ENCODE measurements at places on chromosomes 4 and X.

DNA sequence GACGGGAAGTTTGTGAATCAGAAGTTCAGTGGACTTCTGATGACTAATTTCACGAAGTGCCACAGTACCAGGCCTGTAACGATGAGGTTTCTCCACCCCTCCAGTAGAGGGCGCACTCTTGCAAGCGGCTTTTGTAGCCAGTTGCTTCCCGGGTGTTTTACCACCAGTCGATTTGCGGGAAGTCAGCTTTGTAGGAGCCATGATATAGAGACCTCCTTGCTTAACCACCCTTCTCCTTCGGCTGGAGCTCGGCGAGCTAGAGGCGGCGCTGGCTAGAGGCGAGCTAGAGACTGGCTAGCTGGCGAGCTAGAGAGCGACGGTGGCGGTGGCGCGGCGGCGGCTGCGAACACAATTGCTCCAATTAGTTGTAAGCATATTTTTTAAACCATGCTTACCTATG is 72.0 kb downstream of the IL1RAPL1 start:
- peak; percentile 4 for DNase-seq

DNA sequence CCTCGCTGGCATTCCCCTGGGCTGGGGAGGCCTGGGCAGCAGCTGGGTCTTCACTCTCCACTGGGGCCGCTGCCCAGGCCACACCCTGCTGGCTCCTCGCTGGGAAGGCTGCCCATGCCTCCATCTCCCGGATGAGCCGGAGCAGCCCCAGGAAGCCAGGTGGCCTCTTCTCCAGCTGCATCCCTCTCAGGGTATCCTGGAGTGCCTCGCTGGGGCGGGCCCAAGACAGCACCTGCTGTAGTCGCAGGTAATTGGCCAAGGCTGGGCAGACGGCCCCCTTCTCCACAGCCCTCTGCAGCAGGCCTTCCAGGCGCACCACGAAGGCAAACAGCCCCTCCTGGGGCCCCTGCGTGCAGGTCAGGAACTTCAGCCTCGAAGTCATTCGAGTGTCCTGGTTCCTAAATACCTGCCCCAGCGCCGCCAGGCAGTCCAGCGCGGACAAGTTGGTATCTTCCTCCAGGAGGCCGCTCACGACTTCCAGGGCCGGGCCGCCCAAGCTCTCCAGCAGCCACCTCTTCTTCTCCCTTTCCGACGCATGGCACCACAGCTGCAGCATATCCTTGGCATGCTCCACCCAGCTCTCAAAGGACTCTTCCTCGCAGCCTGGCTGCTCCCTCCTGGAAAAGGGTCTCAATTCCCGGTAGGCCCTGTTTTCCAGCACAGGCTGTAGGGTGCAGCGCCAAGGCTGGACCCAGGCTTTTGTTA is 3.7 kb downstream of the PNMA6E start:
- DNase-seq = no peak

DNA sequence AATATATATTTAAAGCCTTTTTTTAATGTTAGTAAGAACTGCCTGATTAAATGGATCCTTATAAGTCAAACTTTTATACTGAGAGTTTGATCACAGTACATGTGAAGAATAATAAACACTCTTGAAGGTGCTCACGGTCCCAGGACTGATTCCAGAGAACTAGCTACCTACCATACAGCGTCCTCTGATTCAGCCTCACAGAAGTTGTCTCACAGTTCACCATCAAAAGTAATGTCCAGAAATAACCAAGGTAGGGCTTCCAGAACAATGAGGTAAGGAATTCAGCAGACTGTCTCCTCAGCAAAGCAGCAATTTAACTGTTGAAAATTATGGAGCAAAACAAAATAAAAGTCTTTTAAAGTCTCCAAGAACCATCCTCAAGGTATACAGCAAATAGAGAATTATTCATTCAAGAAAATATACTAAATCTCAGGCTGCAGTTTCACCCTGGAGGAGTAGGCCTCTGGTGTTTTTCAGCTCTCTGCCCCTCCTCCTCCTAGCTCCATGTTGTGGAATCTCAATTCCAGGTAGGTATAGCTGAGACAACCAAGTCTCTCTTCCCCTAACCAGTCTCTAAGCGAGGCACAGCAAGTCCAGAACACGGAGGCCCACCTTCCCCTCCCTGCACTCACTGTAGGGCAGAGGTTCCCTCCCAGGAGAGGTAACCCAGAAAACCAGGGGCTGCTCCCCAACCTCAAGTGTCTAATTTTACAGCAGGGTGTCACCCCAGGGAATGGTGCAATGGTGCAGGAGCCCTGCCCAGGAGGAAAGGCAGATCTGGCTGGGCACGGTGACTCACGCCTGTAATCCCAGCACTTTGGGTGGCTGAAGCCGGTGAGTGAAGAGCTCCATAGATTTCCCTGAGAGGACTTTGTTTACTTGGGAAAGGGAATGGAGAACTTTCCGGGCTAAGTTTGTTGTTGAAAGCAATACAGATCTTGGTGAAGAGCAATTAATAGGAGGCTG is 28.6 kb downstream of the FAM241A start:
- no peak for DNase-seq

DNA sequence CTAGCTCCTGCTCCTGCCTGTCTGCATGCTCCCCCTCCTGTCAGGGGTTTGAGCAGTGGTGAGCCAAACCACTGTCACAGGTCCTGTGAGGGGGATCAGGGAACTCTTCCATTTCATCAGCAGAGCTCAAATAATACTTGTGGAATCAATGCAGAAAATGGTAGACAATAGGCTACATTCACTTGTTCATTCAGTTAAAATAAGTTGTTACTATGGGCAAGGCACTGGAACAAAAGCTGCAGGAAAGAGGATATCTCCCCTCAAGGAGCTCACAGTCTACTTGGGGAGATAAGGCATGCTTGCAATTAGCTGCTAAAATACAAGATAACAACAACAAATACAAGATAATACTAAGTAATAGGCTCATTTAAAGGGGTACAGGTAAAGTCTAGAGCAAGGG is 117.1 kb downstream of the GPC3 start:
- no peak for DNase-seq

DNA sequence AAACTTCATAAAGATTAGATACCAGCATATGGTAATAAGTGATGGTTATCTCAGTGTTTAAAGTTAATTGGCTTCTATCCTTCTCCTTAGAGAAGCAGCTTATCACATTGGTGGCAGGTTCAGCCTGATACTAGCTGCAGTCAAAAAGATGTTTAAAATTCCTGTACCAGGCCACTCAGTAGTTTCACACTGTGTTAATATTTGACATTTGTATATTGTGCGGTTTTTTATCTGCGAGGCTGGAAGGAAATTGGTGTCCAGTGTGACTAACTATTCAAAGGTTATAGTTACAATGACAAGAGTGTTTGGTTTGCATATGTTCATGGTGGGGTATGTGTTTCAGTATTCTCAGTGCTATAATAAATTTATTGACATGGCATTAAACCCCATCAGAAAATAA is 27.5 kb upstream of the TBC1D8B start:
- DNase-seq = no peak

DNA sequence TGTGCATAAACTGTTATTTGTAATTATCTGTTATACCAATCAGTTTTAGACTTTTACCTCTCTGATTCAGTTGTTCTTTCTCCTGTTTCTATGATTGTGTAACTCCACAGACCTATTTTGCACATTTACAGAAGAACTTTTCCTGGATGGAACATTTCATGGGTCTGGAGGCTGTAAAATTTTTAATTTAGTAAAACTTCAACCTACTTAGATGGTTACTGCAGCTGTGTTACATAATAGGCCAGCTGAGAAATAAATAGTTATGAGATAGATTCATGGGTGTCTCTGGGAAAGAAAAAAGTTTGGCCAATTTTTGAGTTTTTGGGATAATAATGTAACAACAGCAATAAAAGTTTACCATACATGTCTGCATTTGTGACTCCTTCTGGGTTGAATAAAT is 253.5 kb downstream of the ARHGAP24 start:
- DNase-seq = no peak

DNA sequence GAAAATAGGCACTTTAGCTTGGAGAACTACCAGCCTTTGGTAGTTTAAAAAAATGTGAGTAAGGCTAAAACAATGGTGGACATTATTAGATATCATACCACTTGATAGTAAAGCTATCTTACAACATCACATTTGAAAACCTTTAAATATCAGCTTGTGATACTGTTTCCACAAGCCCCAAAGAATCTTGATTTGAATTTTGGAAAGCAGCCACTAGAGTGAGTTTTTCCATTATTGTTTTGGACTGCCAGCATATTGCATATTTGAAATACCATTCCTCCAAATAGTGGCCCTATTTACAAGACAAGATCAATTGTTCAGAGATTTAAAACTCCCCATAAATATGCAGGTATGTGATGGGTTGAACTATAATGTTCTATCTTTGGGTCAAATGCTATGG is 303.0 kb upstream of the PRPS2 start:
- no peak for DNase-seq

- no peak for DNase-seq
Measured at GRCh38 chrX:42530027-42530426, 247.9 kb downstream of the PPP1R2C start.

- no peak for DNase-seq
Measured at GRCh38 chrX:110383414-110383813, 24.8 kb downstream of the RTL9 start.

- DNase-seq = no peak
Measured at GRCh38 chr4:52566136-52567031, 92.7 kb downstream of the USP46 start.

DNA sequence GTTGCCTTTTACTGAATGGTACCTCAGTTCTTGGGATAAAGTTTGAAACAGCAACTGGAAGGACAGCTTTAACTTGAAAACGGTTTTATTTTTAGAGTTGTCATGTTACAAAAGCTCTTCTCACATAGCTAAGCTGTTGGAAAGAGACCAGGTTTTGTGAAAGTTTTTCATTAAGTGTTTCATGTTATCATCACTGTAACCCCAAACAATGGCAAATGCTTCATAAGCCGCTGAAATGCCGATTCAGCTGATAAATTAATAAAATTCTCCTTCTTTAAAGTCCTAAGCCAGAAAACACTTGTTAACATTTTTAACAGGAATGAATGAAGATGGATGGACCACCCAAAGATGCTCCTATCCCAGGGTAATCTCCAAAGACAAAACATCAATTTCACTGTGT is 76.1 kb upstream of the IRF2 start:
- DNase-seq = no peak

DNA sequence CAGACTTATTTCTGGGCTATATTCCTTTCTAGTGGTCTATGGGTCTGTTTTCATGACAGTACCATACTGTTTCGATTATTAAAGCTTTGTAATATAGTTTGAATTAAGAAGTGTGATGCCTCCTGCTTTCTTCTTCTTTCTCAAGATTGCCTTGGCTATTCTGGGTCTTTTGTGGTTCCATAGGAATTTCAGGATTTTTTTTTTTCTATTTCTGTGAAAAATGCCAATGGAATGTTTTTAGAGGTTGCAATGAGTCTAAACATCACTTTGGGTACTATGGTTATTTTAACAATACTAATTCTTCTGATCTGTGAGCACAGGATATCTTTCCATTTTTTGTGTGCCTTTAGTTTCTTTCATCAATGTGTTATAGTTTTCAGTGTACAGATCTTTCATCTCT is 204.3 kb upstream of the HCCS start:
- DNase-seq = no peak

DNA sequence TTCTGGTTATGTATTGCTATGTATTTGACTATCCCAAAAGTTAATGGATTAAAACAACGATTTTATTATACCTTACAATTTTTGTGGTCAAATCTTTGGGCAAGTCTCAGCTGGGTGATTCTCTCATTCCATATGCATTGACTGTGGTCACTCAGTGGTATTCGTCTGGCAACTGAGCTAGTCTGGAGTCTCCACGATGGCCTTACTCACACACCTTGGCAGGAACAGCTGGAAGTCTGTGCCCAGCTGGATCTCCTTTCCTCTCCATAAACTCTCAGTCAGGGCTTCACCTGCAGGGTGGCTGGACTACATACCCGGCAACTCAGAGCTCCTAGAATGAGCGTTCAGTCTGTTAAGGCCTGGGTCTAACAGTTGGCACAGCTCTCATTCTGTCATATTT is 141.1 kb upstream of the WDFY3 start:
- peak; percentile 51 for DNase-seq

DNA sequence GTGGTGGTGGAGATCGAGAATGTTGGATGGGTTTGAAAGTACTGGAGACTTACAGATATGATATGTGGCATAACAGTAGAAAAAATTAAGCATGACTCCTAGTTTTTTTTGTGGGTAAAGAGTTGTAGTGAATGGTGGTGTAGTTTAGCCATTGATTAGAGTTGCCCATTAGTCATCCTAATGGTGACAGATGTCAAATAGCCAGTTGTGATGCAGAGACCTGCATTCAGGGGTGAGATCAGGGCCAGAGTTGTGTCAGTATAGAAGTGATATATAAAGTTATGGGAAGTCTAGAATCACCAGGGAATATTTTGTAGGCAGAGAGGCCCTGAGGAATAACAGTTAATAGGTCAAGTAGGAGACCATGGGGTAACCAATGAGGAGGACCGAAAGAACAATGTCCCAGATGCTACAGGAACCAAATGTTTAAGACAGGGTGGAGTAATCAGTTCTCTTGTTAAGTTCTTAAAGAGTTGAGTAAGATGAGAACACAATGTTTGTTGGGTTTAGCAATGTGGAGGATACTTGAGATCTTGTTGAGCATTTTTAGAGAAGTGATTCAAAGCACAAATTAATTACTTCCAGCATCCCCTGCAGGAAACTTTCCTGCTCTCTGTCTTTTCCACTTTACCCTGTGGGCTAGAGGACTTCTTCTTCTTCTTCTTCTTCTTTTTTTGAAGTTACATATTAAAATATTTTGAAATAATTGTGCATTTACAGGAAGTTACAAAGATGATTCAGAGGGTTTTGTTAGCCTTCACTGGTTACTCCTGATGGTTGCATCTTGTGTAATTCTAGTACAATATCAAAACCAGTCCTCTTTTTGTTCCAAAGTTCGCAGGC is 13.3 kb downstream of the SGMS2 start:
- DNase-seq = no peak

GRCh38 chr4:48602763-48603162 is 112.7 kb downstream of the ZAR1 start:
- DNase-seq = no peak

DNA sequence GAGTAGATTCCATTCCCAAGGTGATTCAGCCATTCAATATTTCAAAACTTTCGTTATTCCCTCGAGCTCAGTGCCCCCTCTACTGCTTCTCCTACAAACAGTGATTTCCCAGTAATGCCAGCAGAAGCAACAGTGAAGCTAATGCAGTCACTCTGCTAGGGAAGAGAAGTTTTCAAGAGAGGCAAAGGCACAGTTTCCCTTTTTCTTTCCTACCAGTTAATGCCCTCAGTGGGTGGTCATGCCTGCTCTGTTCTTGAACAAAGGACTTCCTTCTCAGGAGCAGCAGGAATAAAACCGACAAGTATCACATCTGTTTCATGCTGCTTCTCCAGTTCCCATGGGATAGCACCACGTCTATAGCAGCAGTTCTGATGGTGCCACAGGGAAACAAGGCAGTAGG is 317.2 kb downstream of the TENM3 start:
- DNase-seq = no peak

- no peak for DNase-seq
Measured at GRCh38 chrX:24204958-24205357, 55.4 kb downstream of the ZFX start.

DNA sequence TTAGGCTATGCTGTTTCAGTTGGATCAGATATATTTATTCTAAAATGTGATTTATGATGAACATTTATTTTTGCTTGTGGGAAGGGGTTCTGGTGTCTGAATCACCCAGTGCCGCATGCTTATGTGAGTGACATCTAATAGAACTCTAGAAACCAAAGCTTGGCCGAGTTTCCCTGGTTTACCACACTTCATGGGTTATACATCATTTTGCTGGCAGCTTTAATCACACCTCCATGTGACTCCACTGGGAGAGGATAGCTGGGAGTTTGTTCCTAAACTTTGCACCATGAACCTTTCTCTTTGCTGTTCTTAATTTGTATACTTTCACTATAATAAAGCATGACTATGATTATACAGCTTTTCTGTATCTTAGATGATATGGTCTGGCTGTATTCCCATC is 382.9 kb downstream of the INPP4B start:
- DNase-seq = no peak
